Stimulated activated CD4-positive, alpha-beta T cell treated with anti-CD3 and anti-CD28 coated beads, Interleukin-15, amount 100 ng/mL, for 48 hours (primary cell): ENCODE measurements at places on chromosomes 5 and 9.

DNA sequence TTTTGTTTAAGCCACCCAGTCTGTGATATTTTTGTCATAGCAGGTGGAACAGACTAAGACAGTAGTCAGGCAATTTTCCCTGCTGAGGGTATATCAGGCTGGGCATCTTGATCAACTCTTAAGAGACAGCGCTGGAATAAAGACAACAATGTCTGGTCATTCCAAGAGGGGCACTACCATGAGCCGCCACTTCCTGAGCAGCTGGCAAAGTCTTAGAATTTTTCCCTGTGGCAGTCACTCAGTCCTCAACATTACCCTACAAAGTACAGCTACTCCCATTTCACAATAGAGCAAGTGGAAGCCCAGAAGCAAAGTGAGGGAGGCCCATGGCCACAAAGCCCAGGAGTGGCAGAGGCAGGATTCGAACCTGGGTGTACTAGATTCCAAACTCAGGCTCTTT is 74.8 kb downstream of the SH3PXD2B start:
- no peak for DNase-seq

GRCh38 chr9:18726546-18726945 is 252.6 kb downstream of the ADAMTSL1 start:
- no peak for DNase-seq

DNA sequence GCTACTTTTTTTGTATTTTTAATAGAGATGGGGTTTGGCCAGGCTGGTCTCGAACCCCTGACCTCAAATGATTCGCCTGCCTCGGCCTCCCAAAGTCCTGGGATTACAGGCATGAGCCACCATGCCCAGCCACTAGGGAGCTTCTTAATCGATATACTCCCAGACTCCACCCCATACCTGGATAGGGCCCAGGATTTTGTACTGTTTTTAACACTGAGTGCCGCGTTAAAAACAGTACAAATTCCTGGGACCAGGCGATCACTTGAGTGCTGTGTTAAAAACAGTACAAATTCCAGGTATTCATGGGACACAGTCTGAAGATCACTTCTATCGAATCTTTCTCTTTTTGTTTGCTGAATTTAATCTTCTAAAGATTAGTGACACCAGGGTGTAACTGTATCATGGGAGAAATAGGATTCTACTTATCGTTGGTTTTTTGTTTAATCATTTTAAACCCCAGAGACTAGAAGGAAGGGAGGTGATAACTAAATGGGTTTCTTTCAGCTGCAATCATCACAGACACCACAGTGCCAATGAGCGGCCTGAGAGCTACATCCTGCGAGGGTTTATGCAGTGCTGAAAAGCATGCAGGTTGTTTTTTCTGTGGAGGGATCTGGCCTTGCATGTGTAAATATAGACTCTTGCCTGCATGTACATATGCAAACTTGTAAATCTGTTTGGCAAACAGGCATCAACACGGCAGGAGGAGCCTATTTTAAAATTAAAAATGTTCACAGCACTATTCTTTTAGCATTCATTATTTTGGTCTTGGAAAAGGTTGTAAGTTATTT is 303.8 kb upstream of the WWC1 start:
- no peak for DNase-seq

- no peak for DNase-seq
These were observed 15.0 kb downstream of the LPCAT1 start for GRCh38 chr5:1508659-1509290.

- no peak for DNase-seq
These were observed 188.7 kb downstream of the FBXL17 start for GRCh38 chr5:108193021-108193795.

DNA sequence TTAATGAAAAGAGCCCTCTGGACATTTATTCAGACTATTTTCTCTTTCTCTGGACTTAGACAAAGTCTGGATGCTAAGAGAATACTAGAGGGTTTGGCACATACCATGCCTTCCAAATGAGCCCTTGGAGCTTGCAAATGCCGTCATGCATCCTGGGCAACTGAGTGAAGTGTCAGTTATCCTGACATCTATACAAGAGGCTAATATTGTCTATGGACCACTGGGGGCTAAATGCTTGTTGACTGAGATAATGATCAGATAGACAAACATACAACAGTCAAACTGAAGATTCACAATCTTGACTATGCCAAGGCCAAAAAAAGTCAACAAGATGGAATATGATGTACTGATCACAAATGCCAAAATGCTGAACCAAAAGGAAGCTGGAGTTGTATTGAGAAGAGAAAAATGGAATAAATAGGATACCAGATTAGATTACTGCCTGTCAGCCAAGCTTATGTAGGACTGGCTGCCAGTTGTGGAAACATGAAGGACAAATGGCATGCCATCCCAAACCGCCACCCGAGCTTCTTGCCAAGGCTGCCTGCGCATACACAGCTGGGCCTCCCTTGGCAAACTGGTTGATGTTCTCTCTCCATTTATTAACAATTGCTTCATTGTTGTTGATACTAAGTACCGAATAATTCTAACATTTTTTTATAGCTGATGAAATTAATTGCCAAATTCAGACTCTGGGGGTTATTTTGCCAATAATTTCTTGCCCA is 240.1 kb upstream of the GRAMD2B start:
- DNase-seq = no peak
